ENCODE measurements at places on chromosomes 16 and 17.

- DNase-seq: no peak
Observed at GRCh38 chr16:84918006-84918909, 93.1 kb downstream of the ZDHHC7 start.

GRCh38 chr17:9290226-9290613 is 268.9 kb downstream of the NTN1 start:
- DNase-seq: no peak

GRCh38 chr16:13335879-13336278 is 434.5 kb downstream of the SHISA9 start:
- no peak for DNase-seq

DNA sequence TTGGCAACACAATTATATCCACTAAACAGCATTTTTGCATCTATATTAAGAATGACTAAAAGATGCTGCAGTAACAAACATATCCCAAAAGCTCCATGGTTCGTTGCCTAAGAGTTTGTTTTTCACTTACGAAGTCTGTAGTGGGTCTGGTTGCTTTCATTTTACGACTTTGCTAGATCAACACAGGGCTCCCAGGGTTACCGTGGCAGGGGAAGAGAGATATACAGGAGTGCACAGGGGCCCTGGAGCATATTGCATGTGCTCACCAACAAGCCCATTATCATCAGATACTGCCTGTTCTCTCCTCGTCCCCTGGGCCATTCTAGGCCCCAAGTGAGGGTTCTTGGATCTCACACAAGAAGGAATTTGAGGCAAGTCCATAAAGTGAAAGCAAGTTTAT is 3.1 kb upstream of the MMP2 start:
- no peak for DNase-seq

GRCh38 chr16:85592700-85593493 is 20.2 kb upstream of the GSE1 start:
- DNase-seq: no peak

DNA sequence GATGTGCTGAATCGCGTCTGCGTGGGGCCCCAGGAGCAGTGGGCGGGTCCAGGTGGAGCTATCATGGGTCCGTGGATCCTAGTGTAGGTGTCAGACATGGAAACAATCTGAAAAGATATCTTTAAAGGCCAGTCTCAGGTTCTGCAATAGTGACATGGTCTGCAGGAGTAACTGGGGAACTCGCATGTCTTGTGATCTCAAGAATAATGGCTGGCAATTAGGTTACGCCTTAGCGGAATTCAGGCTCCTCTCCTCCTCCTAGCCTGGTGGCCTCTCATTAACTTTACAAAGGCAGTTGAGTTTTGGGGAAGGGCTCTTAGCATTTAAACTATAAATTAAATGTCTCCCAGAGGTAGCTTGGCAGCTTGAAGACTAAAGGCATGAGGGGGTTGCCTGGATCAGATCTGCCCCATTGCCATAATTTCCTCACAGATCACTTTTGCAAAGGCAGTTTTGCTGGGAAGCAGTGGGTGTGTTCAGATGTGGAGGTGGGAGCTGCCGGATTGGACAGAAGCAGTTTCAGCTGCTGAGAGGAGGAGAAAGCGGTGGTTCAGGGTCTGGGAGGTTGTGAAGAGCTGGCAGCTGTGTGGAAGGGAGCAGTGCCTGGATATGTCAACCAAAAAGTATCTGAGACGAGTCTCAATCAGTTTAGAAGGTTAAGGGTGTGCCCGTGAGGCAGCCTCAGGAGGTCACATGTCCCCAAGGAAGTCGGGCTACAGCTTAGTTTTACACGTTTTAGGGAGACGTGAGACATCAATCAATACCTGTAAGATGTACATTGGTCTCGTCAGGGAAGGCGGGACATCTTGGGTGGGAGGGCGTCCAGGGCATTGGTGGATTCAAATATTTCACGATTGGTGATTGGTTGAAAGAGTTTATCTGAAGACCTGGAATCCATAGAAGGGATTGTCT is 2.7 kb downstream of the TBCD start:
- DNase-seq: peak; percentile 71

- DNase-seq: no peak
Observed at GRCh38 chr16:53257001-53257400, 177.3 kb upstream of the RBL2 start.

- no peak for DNase-seq
Observed at GRCh38 chr16:25823891-25824290, 132.1 kb downstream of the HS3ST4 start.

DNA sequence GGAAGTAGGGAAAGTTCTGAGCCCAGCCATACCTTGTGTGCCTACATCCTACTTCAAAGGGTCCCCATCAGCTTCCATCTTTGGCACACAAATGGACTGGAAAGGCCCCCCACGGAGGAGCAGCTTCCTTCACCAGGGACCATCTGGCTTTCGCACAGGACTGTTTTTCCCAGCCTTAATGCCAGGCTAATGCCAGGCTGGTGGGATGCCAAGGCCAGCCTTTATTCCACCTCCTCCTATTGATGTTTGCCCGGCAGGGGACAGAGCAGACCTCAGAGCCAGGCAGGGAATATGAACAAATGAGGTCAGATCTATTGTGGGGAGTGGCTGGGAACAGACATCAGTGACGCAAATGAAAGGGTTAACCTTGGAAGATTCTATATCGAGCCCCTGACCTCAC is 5.7 kb downstream of the GPR179 start:
- DNase-seq: no peak

DNA sequence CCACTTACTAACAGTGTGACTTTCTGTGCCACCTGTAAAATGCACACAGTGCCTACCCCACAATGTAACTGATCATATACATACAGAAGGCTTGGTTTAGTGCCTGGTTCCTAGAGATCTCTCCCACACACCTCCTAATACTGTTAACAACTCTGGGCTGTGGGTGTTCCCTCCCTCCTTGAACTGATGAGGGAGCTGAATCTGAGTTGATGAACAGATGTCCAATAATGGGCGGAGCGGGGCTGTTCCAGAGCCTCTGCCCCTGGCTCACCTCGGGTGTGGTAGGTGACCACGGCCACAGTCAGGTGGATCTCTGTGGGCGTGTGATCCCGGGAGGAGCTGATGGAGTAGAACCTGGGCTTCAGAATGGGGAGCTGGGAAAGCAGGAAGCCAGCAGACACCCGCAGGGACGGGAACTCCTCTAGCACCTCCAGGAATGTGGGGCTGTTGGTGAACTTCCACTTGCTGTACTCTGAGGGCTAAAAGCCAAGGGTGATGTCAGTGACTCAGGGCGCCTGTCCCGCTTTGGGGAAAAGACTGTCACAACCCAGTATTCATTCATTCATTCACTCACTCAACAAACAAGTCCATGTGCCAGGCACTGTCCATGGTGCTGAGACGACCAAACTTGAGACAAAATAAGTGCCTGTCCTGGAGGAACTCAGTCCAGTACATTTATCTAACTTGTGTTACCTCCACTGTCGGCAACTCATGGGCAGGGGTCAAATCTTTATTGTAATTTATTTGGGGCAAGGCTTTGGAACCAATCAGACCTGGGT is 37.6 kb downstream of the NOS2 start:
- peak; percentile 45 for DNase-seq

GRCh38 chr17:45345246-45345553 is 28.4 kb upstream of the MAP3K14 start:
- DNase-seq: no peak

GRCh38 chr17:82105882-82106687 is 8.0 kb upstream of the FASN start:
- DNase-seq: peak; percentile 84

DNA sequence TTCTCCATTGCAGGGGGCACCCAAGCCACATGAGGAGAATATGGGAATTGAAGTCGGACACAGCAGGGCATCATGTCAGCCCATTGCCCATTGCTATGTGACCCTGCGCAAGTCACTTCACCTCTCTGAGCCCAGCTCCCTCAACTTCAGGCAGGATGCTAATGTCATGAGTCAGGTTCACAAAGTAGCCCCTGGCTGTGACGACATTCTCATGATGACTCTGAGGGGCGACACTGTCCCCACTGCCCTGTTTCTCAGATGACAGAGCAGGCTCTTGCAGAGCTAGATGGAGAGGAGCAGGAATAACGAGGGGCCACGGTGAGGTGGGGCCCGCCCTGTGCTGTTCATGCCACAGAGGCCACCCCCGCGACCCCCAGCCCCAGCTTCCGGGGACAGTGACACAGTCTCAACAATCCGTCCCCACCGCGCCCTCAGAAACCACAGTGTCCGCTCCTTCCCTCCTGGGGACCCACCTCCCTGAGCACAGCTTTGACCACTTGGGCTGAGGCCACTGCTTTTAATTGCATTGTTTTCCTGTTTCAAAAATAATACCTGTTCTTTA is 13.2 kb upstream of the ZNF469 start:
- no peak for DNase-seq

- DNase-seq: no peak
Observed at GRCh38 chr17:6699997-6700947, 12.9 kb downstream of the SLC13A5 start.

DNA sequence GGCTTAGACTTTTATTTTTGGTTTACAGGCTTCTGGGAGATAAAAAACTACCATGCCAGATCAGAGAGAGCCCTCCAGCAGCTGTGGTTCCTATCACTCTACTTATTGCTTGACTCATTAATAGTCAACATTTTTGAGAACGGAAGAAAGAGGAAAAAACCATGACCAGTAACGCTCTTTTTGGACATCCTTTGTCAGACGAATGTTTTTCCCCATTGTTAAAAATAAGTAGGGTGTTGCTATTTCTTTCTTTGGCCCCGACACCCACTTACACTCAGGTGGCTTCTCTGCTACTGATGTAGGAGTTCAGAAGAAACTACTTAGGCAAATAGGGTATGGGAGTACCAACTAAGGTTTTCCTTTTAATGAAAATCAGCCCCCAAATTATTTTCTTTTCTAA is 27.5 kb downstream of the TVP23A start:
- DNase-seq: no peak

DNA sequence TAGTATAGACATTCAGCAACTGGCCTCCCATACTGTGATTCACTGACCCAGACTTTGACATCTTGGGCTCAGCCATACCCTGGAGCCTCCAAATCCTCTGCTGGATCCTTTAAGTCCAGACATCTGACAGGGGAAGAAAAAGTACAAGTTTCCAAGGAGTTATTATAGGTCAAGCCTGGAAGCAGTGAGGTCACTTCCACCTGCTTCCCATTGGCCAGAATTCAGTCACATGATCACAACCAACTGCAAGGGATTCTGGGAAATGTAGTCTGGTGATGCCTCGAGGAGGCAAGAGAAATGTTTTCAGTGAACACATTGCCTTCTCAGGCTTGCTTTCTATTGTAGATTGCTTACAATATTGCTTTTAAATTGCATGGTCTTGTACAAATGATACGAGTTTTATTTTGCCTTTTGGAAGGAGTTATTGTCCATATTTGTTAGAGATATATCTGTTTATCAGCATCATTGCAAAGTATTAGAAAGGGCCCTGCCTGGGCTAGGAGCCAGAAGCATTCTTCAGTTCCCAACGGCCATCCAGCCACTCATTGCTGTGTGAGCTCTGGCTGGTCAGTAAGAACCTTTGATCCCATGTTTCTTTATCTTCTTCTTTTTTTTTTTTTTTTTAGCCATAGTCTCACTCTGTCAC is 696.9 kb downstream of the WWOX start:
- no peak for DNase-seq

DNA sequence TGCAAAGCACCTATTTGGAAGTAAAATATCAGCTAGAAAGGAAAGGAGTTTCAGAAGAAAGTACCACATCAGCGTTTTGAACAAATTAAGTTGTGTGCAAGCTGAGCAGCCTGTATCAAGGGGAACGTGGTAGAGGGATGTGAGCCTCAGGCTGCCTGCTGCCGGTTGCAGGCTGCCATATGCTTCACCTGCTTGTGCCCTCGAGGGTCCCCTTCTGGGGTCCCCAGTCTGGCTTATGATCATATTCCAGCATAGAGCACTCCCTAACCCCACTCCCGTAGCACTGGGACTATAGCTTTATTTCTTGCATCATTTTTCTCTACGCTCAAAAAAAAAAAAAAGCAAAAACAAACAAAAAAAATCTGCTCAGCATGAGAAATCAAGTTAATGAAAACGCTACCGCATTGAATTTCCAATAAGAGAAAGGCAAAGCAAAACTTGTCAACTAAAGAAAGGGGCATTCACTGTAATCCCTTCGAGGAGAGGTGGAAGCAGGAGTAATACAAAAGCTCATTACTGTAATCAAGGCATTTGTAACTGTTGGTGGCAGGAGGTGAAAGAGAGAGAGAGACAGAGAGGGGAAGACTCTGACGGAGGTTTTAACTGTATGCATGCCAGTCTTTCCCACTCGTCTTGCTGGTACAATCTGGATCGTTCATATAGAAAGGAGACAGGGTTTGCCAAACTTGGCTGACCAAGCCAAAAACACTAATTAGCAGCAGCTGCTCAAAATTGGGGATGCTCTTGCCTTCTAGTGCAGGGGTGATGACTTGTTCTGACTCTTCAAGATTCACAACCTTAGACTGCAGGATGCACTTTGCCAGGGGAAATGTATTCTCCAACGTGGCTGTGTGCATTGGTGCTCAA is 258.2 kb upstream of the HSBP1 start:
- no peak for DNase-seq

- peak; percentile 98 for DNase-seq
Observed at GRCh38 chr17:7234083-7234951, at the start of gene DVL2. TSS of gene DVL2 (minus strand) at chr17:7234517. CDS start at chr17:7234262, 255 bp downstream.

DNA sequence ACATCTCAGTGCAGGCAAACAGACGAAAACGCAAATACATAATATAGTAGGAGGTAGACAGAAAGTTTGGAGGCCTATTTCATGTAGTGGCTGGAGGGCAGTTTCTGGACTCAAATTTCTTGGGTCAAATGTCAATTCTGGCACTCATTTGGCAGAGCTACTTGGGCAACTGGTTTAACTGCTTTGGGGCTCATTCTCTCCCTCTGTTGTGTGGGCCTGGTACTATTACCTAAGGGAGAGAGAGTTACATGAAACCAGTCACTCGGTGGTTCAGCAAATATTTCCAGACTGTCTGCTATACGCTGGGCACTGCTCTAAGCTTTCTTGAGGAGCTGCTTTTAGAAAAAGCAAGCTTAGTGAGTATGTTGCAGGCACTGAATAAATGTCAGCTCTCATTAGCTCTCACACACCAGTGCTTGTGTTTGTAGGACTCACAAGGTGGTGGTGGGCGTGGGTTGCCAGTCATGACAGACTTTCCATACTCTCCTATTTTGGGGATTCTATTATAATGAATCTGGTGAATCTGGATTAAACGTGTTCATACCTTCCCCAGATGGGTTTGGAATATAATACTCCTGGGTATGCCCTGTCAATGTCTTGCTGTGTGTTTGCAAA is 1.8 kb upstream of the SHISA9 start:
- no peak for DNase-seq

- no peak for DNase-seq
Observed at GRCh38 chr17:64051153-64051552, 30.7 kb upstream of the ICAM2 start.

- no peak for DNase-seq
Observed at GRCh38 chr17:5210091-5210490, 18.4 kb upstream of the ZNF594 start.

- no peak for DNase-seq
Observed at GRCh38 chr16:11071829-11072228, 127.5 kb downstream of the CLEC16A start.
